ENCODE measurements at places on chromosomes 12 and 14. TPM values are rescaled to one million over a fixed set of nuclear protein-coding genes. Genes with fewer than 3 reads are reported as not detected.

The ALKBH1 gene
- 7.2 TPM for total RNA-seq

The LPAR5 gene
- total RNA-seq: 6.8 TPM

The TAS2R8 gene
- not detected for total RNA-seq

The MYH6 gene
- total RNA-seq: not detected

The CCDC184 gene
- total RNA-seq: 0.81 TPM

The IGFBP6 gene
- 2,150 TPM for total RNA-seq

The SERPINA3 gene
- total RNA-seq: 140 TPM

The DAO gene
- total RNA-seq: not detected

The ADAM20 gene
- total RNA-seq: 1.9 TPM

The NTF3 gene
- total RNA-seq: 24.4 TPM

The AQP2 gene
- total RNA-seq: not detected

GRCh38 chr12:22083167-22083566, 37.1 kb downstream of the CMAS start:
- H3K36me3 ChIP-seq: no peaks in the 10 kb centered on the region
- H3K27ac ChIP-seq: no peak overlapping the region
- DNase-seq: no peak
- no peak overlapping the region for H3K4me3 ChIP-seq

DNA sequence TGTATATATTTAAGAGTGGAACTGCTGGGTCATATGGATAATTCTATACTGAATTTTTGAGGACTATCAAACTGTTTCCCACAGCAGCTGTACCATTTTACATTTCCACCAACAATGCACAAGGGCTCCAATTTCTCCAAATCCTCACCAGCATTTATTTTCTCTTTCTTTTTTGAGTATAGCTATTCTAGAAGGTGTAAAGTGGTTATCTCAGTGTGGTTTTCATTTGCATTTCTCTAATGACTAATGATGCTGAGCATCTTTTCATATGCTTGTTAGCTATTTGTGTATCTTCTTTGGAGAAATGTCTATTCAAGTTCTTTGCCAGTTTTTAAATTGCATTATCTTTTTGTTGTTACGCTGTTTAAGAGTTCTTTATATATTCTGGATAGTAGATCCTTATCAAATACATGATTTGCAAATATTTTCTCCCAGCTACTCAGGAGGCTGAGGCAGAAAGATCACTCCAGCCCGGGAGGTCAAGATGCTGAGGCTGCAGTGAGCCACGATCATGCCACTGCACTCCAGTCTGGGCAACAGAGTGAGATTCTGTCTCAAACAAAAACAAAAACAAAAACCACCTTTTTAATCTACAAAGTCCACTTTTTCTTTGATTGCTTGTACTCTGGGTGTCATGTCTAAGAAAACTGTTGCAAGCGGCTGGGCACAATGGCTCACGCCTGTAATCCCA, 32.8 kb downstream of the GTF2A1 start:
- H3K27ac ChIP-seq: no peak overlapping the region
- H3K4me1 ChIP-seq: peaks cover 11% of the 10 kb centered on the region
- no peak for DNase-seq
- peaks cover 9% of the 10 kb centered on the region for H3K36me3 ChIP-seq
- H3K4me3 ChIP-seq: no peak overlapping the region

GRCh38 chr12:26056335-26056734, 68.5 kb downstream of the BHLHE41 start:
- no peak for DNase-seq
- H3K27ac ChIP-seq: no peak overlapping the region
- H3K4me1 ChIP-seq: peaks cover 20% of the 10 kb centered on the region
- H3K4me3 ChIP-seq: no peak overlapping the region
- no peaks in the 10 kb centered on the region for H3K36me3 ChIP-seq

- no peak for DNase-seq
- H3K27ac ChIP-seq: peak overlapping the region; percentile 98
- H3K4me1 ChIP-seq: peaks cover 79% of the 10 kb centered on the region
- peak overlapping the region; percentile 12 for H3K4me3 ChIP-seq
- no peaks in the 10 kb centered on the region for H3K27me3 ChIP-seq
- H3K36me3 ChIP-seq: no peaks in the 10 kb centered on the region
These were observed 8.7 kb downstream of the HDAC7 start for GRCh38 chr12:47811072-47811396.

- peaks cover 2% of the 10 kb centered on the region for H3K4me1 ChIP-seq
- no peak overlapping the region for H3K27ac ChIP-seq
- H3K36me3 ChIP-seq: no peaks in the 10 kb centered on the region
- DNase-seq: no peak
- H3K4me3 ChIP-seq: no peak overlapping the region
These were observed 153.6 kb downstream of the PPM1H start for GRCh38 chr12:62781136-62781880.

DNA sequence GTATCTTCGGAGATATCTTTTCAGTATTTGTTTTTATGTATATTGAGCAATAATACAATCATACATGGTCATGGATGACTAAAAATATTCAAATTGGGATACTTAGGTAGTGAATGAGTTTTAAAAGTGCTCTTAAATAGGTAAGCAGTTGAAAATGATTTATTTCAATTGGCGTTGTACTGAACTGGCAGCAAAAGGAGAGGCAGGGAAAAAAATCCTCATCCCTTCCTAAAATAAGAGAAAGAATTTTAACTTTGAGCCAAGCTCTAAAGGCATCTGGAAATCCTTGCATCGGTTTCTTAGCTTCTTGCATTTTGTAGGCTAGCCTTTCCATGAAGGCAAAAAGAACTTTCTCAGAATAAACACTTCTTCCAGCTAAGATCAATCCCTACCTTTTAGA, 125.2 kb downstream of the MGST1 start:
- H3K4me3 ChIP-seq: no peak overlapping the region
- no peaks in the 10 kb centered on the region for H3K27me3 ChIP-seq
- H3K36me3 ChIP-seq: no peaks in the 10 kb centered on the region

- H3K27ac ChIP-seq: no peak overlapping the region
- no peaks in the 10 kb centered on the region for H3K27me3 ChIP-seq
- H3K4me1 ChIP-seq: peaks cover 18% of the 10 kb centered on the region
- H3K4me3 ChIP-seq: no peak overlapping the region
- DNase-seq: no peak
These were observed 99.1 kb upstream of the MED13L start for GRCh38 chr12:116376354-116377193.

GRCh38 chr14:63912286-63912685, 59.5 kb downstream of the SYNE2 start:
- no peak for DNase-seq
- H3K4me3 ChIP-seq: no peak overlapping the region

DNA sequence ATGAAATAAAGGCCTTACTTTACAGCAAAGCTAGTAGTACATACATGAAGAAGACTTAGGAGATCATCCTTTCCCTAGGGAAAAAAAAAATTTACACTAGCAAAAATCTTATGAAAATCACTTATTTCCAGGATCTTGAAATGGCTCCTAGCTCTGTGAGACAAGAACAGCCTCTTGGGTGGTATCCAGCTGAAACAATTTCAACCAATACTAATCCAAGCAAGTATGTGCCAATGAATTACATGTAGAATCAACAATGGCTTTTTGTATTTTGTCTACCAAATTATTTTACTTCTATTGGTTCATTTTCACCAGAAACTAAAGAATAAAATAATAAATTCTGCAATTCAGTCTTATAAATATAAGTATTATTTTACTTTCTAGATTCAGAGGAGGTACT, 2.7 kb upstream of the SLCO1A2 start:
- no peaks in the 10 kb centered on the region for H3K27me3 ChIP-seq
- H3K36me3 ChIP-seq: no peaks in the 10 kb centered on the region
- peaks cover 6% of the 10 kb centered on the region for H3K4me1 ChIP-seq
- no peak overlapping the region for H3K27ac ChIP-seq

GRCh38 chr12:66423266-66423665, 121.0 kb downstream of the HELB start:
- no peak overlapping the region for H3K4me3 ChIP-seq
- no peak overlapping the region for H3K27ac ChIP-seq
- H3K36me3 ChIP-seq: no peaks in the 10 kb centered on the region
- no peaks in the 10 kb centered on the region for H3K4me1 ChIP-seq
- no peak for DNase-seq
